NCI-H1417 treated with DMSO at 0.1 percent for 48 hours (cell line): ENCODE measurements at places on chromosomes 11 and 22.

- no peak for DNase-seq
Observed at GRCh38 chr11:11620921-11621572, 758 bp downstream of the GALNT18 start.

DNA sequence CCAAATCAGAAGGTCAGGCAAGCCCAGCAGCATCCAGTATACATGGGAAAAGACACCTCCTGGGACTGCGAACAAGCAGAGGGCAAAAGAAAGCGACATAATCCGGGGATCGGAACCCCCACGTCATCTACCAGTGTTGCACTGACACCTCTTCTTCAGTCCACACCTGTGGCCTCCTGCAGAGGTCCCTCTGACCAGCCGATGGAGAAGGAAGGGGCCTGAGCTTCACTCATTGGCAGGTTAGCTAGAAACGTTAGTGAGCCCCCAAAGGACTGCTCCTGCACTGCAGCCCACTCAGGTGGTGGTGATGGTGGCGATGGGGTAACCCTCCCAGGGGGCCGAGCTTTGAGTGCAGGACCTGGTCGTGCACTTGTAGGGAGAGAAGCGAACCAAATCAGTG lies 22.1 kb downstream of the ASCL2 start:
- DNase-seq: no peak

- DNase-seq: no peak
Observed at GRCh38 chr22:42947211-42947990, 67.5 kb downstream of the PACSIN2 start.

DNA sequence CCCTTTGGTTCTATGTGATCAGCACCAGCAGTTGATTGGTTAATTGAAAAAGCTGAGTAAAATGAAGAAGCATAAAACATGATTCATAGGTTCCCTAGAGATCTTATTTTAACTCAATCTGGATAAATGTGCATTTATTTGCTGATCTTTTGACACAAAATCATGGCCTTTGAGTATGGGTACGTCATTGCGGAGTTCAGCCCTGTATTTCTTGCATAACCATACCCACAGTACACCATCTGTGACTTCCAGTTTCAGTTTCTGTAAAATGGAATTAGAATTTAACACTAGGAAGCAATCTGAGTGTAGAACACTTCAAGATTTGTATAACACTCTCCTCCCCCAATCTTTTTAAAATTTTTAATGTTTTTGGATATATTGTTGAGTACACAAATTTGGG lies 358.2 kb downstream of the DDX10 start:
- no peak for DNase-seq

DNA sequence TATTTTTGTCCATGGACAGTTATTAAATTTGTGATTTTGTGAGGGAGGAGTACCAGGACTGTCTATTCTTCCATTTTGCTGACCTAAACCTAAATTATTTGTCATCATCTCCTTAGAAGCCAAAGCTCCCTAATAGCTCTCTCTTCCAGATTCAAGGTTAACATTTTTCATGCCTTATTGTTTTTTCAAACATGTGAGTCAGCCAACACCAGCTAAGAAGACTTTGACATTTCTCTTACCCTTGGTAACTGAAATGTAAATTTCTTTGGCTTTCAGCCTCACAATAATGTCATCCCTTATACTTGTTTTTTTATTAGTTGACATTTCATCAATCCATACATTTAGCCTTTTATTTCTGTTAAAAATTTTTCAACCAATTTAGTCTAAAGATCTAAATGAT lies 19.2 kb downstream of the OR52E1 start:
- DNase-seq: no peak

DNA sequence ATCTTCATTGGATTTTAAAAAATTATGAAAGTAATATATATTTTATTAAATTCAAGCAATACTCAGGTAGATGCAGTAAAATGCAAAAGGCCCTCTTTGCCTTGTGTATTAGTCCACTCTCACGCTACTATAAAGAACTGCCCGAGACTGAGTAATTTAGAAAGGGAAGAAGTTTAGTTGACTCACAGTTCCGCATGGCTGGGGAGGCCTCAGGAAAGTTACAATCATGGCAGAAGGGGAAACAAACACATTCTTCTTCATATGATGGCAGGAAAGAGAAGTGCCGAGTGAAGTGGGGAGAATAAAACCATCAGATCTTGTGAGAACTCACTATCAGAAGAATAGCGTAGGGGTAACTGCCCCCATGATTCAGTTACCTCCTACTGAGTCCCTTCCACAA lies 130.8 kb downstream of the HIPK3 start:
- DNase-seq: no peak

GRCh38 chr11:125271483-125272091 lies 107.0 kb downstream of the PKNOX2 start:
- no peak for DNase-seq

GRCh38 chr11:24324211-24324610 lies 172.6 kb upstream of the LUZP2 start:
- no peak for DNase-seq

GRCh38 chr11:86615487-86615886 lies 56.9 kb downstream of the ME3 start:
- no peak for DNase-seq

DNA sequence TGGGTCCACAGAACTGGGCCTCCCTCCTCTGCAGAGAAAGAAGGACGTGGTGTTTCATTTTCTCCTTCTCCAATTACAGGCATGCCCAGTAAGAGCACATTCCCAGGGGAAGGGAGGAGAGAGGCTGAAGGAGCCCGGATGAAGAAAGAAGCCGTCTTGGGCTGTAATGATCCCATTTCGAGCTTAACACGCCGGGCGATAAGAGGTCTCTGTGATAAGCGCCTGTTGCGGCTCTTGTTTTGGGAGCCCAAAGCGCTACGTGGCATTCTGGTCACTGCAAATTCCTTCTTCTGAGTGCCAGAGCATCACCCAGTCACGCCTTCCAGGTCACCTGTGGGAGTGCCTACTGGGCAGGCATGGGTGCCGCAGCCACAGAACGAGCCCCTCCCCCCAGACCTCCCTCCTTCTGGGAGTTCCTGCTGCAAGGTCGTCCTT lies 57.5 kb downstream of the ANO1 start:
- no peak for DNase-seq

DNA sequence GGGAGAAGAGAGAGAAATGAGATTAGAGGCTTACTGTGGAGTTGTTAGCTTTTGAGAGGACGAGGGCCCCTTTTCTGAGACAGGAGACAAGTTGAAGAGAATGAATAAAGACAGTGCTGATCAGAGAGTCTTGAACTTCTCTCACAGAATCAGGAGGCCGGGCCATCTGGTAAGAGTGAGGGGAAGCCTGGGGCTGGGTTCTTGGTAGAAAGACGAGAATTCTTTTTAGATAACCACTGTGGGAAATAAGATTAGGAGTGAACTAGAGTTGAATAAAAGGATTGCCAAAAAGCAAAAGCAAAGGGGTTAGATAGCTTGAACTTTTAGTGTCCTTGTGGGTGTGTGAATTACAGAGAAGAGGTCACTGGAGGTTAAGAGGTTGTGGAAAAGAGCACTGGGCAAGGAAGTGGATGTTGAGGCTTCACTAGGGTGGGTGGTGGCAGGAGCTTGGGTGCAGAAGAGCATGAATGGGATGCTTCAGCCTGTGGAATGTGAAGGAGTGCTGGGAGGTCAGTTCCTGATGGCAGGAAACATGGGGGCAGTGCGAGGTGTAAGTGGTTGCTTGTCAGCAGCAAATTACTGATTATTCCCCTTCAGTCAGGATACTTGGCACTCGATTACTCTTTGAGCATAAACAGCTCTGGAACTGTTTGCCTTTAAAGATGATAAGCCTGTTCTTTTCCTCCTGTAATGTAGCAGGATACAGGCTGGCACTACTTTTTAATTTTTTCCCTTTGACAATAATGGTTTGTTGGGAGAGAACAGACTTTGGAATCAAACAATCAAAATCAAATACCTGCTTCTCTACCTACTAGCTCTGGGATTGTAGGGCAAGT lies 98.3 kb downstream of the ARHGAP42 start:
- no peak for DNase-seq

- no peak for DNase-seq
Observed at GRCh38 chr11:26276798-26277424, 55.0 kb upstream of the ANO3 start.

DNA sequence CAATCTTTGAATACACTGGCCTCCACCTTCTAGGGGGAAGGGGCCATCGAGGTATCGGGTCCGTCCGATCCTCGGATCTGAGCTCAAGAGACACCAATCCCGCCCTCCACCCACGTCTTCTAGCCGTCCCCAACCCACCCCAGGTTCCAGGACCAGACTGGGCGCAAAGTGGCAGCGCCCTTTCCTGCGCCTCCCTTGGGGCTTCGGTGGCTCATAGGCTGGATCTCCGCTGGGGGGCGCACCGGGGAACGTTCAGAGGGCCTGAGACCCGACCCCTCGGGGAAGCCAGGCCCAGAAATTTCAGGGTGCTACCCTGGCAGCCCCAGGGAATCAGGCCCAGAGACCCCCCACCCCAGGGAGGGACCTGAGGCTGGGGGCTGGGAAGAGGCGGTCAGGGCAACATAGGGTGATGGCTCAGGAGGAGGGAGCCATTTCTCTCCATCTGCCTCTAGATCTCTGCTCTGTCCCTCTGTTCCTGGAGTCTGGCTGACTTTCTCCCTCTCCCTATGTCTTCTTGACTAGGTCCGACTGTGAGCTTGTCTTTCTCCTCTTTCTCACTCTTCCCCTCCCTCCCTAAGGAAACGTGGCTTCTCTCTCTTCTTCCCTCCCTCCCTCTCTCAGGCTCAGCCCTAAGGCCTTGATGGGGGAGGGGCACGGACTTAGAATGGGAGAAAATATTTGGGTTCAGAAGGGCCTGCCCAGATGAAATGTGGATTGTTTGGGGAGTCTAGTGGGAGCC lies 1.1 kb downstream of the CREB3L1 start:
- DNase-seq: no peak

DNA sequence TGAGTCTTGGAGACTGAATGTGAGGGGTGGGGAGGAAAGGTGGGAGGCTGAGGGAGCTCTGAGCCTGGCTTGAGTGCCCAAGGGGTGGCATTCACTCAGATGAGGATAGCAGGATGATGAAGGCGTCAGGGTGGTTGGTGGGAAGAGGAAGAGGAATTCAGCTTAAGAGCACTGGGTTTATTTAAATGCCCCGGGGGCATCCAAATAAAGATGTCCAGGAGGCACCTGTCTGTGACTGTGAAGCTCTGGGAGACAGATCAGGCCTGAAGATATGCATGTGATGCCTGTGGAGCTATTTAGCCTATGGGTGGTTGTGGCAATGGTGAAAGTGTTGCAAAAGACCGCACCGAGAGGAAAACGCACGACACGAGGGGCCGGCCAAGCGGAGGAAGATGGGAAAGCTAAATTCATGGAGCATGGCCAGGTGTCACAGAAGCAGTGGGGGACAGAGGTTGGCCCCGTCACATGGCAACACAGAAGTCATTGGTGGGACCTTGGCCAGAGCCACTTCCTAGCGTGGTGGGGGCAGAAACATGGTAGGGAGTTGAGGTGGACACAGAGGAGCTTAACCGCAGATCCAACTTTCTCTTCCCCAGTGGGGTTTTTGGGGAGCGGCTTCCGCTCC lies 15.5 kb downstream of the SLC37A2 start:
- no peak for DNase-seq

- no peak for DNase-seq
Observed at GRCh38 chr22:39179841-39180335, 27.4 kb upstream of the CBX7 start.

DNA sequence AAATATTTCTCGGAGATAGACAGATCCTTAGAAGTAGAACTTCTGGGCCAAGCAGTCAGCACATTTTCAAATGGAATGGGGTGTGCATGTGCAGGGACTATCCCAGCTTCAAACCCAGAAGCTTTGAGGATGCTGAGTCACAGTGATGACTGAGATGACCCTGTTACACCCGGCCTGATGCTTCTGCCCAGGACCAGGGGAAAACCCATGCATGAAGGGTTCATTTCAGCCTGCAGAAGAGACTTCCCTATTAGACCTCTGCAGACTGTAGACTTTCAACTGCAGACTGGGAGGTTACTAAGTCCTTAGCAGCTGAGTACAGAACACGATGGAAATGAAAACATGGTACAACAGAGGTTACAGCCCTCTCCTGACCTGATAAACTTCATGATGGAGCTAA lies 3.6 kb upstream of the OR2AT4 start:
- no peak for DNase-seq

- DNase-seq: no peak
Observed at GRCh38 chr11:76625472-76626186, 44.9 kb downstream of the LRRC32 start.

DNA sequence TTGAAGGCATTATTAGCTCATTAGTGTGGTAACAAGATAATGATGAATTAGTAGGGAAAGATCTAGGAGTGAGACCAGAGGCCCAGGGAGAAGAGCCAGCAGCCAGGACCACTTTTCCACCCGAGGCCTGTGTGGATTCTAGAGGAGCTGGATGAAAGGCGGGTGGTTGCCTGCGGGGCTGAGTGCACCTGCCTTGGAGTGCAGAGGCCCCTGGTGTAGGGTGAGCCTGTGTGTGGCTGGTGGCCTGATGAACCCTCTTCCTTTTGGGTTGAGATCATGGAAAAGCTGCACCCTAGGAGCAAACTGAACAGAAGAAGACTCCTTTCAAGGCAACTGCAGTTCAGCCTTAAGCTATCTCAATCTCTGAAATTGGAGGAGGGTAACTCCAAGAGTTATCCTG lies 5.9 kb upstream of the TP53AIP1 start:
- DNase-seq: no peak

GRCh38 chr11:119322360-119322739 lies 5.4 kb upstream of the MCAM start:
- no peak for DNase-seq

- DNase-seq: no peak
Observed at GRCh38 chr11:100680070-100680469, 7.0 kb upstream of the ARHGAP42 start.

DNA sequence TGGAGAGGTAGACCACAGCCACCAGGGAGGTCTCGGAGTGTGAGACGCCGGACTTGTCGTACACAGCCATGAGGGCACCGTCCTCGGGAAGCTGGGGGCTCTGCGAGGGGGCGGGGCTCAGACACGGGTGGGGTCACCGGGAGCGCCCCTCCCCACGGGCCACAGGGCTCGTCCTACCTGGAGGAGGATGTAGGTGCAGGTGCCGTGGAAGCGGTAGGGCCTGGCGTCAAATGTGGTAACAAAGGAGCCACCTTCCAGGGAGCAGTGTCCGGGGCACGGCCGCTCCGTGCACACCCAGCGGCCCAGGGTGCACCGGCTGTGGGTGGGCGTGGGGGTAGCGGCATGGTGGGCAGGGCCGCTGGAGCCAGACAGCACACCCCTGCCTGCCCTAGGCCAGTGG lies 7.5 kb downstream of the MUC6 start:
- no peak for DNase-seq

GRCh38 chr22:49268924-49269323 lies 558.7 kb downstream of the BRD1 start:
- no peak for DNase-seq

GRCh38 chr22:37054056-37054395 lies 2.5 kb downstream of the KCTD17 start:
- no peak for DNase-seq
